ENCODE measurements at places on chromosomes 13 and 19. TPM values are rescaled to one million over a fixed set of nuclear protein-coding genes. Genes with fewer than 3 reads are reported as not detected.

GRCh38 chr13:57409121-57409520, 222.4 kb upstream of the PCDH17 start:
- no peak for DNase-seq

DNA sequence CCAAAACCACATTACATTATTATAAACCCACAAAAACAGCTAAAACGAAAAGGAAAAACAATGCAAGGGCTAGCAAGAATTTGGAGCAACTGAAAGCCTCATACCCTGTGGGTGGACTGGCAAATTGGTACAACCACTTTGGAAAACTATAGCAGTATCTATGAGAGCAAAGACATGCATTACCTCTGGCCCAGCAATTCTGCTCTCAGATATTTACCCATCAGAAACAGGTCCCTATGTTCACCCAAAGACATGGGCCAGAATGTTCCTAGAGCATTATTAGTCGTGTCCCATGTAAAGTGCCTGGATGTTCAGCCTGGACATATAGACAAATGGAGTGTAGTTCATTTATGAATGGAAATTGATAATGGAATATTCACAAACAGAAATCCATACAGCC, 27.9 kb downstream of the POP4 start:
- no peak for DNase-seq

DNA sequence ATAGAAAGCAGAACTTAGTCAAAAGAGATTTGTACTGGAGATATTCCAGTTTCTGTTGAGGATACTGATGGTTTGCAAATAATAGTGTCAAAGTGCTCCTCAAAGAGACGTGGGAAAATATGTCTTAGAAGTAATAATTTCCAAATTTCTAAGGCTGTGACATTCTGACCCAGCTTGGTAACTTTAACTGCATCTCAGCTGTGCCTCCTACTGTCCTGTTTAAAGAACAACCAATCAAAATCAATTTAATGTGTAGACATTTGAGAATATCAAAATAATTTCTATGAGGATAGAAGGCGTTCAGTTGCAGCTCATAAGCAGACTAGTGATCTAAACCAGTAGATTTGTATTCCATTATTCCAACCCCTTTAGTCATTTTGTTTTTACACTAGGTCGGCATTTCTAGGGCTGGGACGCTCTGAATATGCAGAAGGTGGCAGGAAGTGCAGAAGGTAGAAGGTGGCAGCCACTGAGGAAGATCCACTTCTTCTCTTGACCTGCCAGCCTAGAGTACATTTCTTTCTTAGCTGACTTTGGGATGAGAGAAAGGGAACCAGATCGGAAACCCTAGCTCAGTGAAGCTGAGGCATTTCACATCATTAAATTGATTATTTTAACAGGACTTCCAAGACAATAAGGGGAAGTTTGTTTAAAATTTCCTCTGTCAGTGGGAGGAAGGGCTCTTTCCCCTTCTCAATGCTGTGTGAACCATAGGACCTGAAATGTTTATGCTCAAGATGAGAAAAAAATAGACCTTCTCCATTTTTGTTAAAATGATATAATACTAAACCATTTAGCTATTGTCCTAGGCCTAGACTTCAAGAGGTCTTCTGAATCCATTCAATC, 67.5 kb downstream of the COL4A1 start:
- no peak for DNase-seq

DNA sequence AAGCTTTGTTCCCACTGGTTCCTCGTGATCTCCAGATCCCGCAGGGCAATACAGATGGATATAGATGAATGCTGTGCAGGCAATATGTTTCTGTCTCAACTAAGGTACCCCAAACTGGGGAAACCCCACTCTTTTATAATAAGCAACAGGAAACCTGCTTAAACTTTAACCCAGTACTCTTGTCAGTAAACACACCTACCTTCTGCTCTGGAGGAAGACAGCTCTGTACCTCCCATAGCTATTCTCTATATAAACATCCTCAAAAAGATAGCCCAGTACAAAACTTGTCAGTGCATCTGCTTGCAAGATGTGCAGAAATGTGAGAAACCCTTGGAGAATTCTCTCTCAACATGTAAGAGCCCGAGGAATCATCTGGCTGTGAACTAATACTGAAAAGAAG, 583.6 kb downstream of the OLFM4 start:
- DNase-seq = no peak

DNA sequence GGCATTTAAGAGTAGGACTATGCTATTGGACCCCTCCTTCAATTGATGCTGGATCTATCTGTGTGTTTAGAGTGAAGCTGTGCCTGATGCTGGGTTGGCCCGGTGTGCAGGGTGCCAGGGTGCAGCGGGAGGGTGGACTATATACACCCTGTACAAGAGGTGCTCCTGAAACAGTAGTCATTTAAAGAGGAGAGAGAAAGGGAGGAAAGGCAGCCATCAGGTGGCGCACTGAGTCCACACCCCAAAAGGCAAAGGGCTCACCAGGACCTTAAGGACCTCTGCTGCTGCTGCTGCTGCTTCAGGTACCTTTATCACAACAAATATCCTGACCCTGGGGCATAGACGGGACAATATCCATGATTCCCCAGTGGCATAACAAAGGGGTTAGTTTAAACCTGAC, 39.4 kb downstream of the ZNF136 start:
- DNase-seq = peak; percentile 84

GRCh38 chr13:91045351-91046034, 302.0 kb upstream of the MIR17HG start:
- no peak for DNase-seq

DNA sequence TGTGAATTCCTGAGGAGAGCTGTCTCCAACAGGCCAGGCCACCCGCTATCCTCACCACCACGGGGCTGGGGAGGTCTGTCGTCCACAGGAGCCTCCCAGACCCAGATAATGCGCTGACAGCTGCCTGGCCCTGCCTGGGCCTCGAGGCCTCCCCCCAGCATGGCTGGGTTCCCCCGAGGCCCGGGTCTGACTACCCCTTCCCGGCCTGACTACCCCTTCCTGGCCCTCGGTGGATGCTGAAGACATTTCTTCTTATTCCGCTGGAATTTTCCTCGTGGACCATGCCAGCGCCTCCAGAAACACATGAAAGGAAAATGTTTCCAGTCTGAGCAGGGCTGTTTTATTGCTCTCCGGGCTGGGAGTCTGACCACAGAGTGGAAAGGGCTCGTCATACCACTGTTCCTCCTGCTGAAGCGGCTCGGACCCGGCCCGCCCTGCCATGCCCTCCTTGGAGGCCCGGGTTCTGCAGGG, 16.8 kb upstream of the COMP start:
- DNase-seq = no peak

DNA sequence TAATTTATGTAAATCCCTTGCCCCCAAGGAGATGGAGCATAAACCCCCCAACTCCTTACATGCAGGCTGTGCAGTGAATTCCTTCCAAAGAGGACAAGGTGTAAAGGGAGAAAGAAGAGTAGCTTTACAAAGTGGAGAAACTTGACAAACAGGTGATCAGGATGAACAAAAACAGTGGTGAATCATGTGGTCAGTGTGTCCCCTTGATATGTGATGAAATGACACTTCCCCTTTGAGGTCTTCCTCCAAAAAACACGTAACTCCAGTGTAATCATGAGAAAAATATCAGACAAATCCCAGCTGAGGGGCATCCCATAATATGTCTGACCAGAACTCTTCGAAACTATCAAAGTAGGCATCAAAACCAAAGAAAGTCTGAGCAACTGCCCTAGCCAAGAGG, 29.5 kb upstream of the AKT2 start:
- no peak for DNase-seq

- DNase-seq = no peak
Measured at GRCh38 chr19:15508035-15508710, at the start of gene CYP4F22. Gene CYP4F22 (plus strand): TSS chr19:15508525. CDS start chr19:15525337, 16,812 bp downstream.

DNA sequence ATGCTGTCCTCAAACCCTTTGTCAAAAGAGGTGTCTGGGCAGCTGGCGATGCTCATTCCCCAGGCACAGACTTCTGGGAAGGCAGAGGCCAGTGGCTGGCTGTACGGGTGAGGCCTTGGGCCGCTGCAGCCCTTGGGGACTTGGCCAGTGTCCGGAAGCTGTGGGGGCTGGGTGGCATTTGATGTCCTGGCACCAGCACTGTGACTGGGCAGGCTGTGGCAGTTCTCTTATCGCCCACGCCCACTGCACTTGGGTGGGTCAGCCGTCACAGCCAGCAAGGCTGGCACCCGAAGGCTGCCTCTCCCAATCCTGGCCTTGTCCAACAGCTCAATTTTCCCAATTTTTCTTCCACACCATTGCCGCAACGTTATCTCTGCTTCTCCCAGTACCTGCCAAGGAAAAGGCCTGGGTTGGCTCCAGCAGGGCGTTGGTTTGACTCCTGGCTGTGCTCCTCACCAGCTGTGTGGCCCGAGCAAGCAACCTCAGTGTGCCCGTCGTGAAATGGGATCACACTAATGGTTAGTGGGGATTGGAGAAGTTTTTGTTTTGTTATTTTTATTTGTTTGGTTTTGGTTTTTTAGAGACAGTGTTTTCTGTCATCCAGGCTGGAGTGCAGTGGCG, 12.7 kb upstream of the SLC44A2 start:
- DNase-seq = peak; percentile 67

DNA sequence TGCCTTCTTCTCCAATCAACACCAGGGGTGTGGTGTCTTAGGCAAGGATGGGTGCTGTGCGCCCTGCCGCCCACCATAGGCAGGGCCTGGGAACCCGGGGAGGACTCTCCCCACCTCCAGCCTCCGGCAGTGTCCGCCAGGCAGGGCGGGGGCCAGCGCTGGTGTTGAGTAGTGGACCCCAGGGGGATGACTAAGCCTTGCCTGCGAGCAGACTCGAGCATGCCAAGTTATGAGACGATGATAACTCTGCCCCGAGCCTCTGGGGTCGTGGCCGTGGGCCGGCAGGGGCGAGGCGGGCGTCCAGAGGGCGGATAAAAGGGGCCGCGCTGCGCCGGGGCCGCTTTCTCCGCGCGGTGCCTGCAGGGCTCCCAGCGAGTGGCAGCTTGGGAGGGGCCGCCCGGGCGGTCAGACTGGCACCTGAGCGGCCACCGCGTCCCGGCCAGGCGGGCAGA, at the start of gene MEDAG:
TSS of gene MEDAG (plus strand) at position 340 of the 452 bp plus-strand sequence. CDS start 245 bp downstream, outside the sequence.
- DNase-seq = peak; percentile 70

GRCh38 chr13:46213242-46213641, 1.5 kb downstream of the LRRC63 start:
- no peak for DNase-seq

- DNase-seq = peak; percentile 68
Measured at GRCh38 chr13:49652355-49653305, 24.3 kb downstream of the ARL11 start.

- no peak for DNase-seq
Measured at GRCh38 chr13:43988302-43988701, 108.6 kb downstream of the LACC1 start.

GRCh38 chr13:36369268-36370107, 23.3 kb upstream of the SPART start:
- no peak for DNase-seq

DNA sequence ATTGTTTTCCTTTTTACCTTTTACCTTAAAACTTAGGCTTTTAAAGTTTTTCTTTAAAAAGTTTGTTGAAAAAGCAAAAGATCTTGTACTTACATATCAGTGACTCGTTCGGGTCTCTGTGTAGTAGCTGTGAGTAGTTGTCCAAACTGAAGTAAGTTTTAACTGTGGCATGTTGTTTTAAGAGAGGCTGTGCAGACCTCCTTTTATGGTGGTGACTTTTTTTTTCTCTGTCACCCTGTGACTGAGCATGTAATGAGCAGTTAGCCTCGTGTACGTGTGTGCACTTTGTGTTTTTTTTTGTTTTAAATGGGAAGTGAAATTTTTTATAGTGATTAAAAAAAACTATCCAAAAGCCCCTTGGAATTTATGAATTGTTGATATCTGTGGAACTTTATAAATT, at the start of gene GPR183:
TSS of gene GPR183 (minus strand) at position 153 of the 400 bp plus-strand sequence. CDS start 11,254 bp downstream, outside the sequence.
- no peak for DNase-seq

- DNase-seq = no peak
Measured at GRCh38 chr19:38429811-38430156, 3.7 kb upstream of the RYR1 start.

DNA sequence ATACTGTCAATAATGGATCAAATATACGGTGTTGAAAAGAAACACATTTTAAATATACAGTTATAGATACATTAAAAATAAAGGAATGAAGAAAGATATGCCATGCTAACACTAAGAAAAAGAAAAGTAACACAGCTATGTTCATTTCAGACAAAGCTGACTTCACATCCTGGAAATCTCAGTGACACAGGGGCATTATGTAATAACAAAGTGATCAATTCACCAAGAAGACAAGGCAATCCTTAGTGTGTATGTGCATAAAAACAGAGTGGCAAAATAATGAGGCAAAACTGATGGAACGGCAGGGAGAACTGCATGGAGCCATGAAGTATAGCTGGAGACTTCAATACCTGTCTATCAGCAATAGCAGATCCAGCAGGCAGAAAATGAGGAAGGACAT, 13.1 kb downstream of the ZNF14 start:
- DNase-seq = no peak

DNA sequence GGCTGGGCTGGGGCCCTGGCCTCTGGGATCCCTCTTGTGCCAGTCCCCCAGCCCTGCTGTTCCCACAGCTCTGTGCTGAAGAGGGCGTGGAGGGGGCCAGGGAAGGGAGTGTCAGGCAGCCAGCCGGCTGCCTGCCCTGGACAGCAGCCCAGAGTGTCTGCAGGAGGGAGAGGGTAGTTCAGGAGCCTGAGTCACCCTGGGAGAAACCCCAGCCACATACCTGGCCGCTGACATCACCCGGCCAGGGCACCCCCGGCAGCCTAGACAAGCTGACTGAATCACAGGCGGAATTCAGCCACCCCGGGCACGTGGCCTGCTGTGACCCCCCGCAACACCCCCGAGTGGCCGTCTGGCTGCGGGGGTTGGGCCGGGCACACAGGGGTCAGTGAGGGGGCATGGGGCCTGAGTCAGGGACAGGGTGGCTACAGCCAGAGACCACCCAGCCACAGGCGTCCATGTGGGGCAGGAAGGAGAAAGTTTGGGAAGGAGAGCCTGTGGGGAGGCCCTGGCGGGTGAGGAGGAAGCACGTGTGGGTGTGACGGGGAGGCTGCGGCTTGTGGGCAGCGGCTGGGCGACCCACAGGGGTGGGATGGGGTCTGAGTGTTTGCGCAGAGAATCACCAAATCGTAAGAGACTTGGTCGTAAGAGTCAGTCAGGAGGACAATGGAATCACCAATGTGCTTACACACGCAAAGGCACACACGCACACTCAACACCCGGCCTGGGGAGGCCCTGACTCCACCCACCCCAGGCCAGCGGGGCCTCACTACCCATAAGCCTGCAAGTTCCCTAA, 11.9 kb upstream of the FOSB start:
- peak; percentile 89 for DNase-seq

DNA sequence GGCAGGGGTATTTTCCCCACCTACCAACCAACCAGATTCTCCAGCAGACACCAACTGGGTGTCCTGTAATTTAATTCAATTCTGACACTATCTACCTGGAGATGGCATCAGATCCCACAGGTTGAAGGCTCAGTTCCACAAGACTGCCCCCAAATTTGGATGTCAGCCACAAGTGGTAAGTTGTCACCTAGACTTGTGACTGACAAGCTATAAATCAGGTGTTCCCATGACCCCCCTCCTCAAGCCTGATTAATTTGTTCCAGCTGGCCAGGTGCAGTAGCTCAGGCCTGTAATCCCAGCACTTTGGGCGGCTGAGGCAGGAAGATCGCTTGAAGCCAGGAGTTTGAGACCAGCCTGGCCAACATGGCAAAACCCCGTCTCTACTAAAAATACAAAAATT, 10.6 kb upstream of the HAUS5 start:
- no peak for DNase-seq

ARHGAP35 gene
- total RNA-seq = 56.5 TPM

NFIC gene
- total RNA-seq = 210 TPM

ANGPTL4 gene
- total RNA-seq = 9.5 TPM

F10 gene
- total RNA-seq = 2.0 TPM

TJP3 gene
- total RNA-seq = 167 TPM

PTH2 gene
- not detected for total RNA-seq

SMIM24 gene
- total RNA-seq = 62.5 TPM

LYPD3 gene
- 0.23 TPM for total RNA-seq

OVOL3 gene
- not detected for total RNA-seq

ZNF69 gene
- 23.4 TPM for total RNA-seq
